Anterior cingulate cortex (tissue), 58 donors: ENCODE measurements at places on chromosomes 6 and 20.

DNA sequence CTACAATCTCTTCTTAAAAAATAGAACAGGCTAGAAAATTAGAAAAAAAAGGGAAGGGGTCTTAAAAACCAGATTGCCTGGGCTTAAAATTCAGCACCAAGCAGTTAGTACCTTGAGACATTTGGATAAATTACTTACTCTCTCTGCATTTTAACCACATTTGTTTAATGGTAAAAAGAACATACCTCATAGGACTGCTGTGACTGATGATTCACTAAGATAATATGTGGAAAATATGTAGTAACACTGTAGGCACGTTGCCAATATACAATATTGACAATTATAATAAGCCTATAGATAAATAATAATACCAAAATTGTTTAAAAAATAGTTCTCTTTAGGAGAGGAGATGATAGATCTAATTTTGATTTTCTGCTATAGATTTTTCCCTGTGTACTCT, 750.4 kb downstream of the TENT5A start:
- no peak for DNase-seq

GRCh38 chr6:4281341-4282293, 146.2 kb upstream of the ECI2 start:
- DNase-seq, result peak; percentile 61

- no peak for DNase-seq
These were observed at the start of gene RSPO3 for GRCh38 chr6:127118298-127119101. TSS of gene RSPO3 (plus strand) at chr6:127118671. CDS start at chr6:127119193, 522 bp downstream.

DNA sequence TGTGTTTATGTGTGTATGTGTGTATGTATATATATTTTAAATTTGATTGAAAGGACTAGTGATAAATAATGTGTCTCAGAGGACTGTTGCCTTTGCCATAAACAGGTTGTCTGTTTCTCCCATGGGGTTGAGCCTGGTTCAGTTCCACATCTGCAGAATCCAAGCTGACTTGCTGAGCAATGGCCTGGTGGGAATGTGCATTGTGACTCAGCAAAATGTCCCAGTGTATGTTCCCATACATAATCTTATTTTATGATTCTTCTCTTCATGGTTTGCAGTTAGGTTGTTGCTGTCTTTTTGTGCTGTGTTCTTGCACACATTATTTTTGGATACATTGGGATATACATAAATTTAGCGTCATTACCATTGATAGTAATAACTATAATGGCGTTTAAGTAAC, 115.6 kb upstream of the SLC24A3 start:
- DNase-seq, result no peak

GRCh38 chr6:115796061-115796460, 264.6 kb downstream of the FRK start:
- DNase-seq, result no peak

DNA sequence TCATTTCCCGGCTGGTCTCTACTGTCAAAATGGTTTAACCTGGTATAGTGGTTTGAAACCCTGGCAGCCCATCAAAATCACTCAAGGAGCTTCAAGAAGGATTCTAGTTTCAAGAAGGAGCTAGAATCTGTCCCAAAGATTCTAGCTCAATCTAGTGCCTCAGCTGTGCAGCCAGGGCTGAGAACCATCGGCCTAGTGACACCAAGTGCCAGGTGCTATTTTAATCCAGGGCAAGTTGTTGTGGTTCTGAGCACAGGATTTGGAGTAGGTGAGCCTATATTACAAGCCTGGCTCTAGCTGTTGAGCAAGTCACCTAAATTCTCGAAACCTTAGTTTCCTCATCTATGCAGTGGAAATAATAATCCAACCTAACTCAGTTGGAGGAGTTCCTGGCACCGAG, 3.7 kb downstream of the MOCS1 start:
- DNase-seq, result no peak

- no peak for DNase-seq
These were observed 43.1 kb upstream of the ZNF337 start for GRCh38 chr20:25739615-25740320.

DNA sequence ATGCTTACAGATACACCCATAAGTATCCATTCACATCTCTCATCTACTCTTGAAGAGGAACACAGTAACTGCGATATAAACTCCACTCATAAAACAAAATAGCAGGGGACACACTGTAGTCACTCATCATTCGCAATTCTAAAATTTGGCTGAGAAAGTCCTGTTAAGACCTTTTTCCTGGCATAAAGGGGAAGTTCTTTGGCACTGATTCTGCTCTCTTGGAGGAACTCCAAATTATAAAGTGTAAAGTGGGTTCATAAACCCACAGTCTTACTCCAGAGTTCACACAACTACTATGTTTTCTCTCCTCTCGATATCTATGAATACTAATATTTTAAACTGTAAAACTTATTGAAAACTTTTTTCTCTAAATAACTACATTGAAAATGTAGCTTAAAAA, 80.6 kb downstream of the ADGB start:
- no peak for DNase-seq

- DNase-seq, result no peak
These were observed 2.0 kb downstream of the ZNF318 start for GRCh38 chr6:43367245-43367984.

DNA sequence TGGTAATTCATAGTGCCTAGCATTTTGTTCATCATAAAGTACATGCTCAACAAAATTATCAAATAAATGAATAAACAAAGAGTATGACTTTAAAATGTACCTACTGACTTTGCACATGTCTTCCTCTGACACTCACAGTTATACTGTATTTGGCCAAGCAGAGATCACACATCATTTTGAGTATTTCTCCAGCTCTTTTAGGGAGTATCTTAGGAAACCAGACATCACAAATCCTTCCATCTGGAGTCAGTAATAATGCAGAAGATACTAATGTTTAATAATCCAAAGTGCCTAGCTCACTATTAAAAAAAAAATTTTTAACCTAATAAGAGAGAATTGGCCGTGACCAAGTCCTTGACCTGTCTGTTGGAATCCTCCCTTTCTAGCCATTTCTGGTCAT, 154.6 kb downstream of the ZNF217 start:
- DNase-seq, result no peak

DNA sequence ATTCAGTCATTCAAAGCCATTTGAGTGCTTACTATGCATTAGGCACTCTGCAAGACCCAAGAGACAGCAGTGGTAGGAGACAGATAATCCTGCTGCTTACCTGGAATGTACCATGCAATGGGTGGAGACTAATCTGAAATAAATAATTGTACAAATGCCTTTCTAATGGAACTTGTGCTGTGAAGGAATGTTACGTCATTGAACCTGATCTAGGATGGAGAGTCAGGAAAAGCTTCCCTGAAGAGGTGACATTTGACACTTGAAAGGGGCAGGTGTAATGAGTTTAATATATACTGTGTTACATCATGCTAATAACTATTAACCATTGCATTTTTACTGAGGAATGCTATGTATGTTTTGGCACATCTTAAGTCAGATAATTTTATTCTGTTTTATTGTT, 491.0 kb upstream of the FLRT3 start:
- no peak for DNase-seq

DNA sequence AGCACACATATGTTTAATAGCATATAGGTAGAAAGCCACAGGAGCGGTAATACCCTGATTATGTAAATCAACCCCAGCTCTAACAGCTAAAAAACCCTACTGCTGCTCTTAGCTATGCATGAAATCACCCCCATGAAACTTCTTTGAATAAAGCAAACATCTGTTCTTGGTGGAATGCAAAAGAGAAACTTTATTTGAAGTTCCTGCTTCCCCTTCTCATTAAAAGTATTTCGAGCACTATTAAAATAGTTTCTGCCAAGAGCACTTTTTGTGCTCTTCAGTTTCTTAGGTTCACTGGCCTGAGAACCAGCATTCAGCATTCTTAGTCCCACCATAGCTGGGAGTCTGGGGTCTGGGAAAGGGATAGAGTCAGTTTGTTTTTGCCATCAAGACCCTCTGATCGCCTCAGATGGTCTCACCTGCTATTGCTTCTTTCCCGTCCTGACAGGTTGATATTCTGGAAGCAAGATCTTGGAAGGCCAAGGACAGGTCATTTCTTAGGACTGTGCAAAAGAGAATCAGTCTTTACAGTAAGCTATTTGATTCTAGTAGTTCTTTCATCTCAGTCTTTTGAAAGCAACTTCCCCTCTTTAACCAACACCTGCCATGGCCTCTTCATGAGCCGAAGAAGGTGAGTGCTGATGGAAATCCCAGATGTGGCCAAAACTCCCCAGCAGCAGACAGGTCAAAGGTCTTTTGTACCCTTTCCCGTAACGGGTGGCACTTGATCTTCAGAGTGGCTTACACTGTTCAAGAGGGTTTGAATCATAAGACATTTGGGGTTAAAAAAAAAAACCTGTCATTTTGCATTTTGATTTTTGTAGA, 76.5 kb upstream of the TMEM170B start:
- DNase-seq, result no peak

DNA sequence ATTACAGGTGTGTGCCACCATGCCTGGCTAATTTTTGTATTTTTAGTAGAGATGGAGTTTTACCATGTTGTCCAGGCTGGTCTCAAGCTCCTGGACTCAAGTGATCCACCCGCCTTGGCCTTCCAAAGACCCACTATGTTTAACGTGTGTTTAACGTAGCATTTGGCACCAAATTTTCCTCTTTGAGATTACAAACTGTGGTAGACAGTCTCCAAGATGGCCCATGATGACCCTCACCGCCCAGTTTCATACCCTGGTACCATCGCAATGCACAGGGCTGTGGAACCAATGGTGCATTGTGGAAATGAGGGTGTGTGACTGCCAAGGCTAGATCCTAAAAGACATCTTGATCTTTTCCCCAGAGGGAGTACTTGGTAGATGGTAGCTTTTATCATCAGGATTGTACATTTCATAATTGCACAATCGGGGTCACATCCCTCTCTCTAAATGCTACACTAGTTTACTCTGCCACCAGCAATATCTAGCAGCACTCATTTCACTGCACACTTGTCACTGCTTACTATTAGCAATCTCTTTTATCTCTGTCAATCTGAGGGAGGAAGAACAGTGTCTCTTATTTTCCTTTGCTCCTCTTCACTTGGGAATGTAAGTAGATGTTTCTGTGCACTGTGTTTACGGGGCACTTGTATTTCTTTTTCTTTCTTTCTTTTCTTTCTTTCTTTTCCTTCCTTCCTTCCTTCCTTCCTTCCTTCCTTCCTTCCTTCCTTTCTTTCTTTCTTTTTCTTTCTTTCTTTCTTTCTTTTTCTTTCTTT, 96.9 kb downstream of the NOL4L start:
- DNase-seq, result no peak

DNA sequence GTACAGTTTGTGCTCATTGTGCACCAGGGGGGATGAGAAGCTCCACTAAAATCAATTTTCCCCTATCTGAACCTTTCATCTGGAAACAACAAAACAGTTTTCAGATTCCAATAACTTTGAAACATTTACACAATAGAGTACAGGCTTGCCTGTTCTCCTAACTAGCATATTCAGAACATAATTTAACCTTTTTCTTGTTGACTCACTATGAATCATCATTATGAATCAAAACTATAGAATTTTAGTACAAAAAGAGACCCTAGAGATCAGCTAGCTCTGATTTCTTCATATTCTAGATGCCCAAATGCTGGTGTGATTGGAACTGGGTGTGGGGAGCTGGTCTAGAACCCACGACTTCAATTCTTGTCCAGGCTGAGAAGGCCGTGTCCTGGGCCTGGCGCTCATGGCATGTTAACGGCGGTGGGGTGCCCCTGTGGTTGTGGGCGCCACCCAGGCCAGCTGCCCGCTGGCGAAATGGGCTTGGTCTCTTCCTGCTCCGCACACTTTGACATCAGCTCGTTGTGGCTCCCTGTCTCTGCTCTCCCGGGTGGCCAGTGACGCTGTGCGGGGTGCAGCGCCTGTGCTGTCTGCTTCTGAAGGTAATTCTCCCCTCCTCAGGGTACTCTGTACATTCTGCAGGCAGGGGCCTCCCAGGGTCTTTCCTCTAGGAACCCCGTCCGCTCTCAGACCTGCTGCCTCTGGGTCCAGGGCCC, 29.9 kb upstream of the AGPAT4 start:
- DNase-seq, result no peak

DNA sequence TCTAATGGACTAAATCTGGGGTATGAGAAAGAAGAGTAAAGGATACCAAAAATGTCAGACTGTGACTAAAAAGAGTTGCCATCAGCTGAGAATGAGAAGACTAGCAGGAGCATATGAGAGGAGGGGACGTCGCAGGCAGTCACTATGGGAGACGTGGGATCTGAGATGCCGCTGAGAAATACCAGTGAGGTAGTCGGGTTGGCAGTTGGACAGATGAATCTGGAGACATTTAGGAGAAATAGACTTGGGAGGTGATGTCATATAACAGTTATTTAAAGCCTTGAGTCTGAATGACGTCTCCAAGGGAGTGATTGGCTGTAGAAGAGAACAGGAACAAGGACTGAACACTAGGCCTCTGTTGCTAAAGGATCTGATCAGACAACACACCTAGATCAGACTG, 51.5 kb upstream of the TRIM26 start:
- no peak for DNase-seq

DNA sequence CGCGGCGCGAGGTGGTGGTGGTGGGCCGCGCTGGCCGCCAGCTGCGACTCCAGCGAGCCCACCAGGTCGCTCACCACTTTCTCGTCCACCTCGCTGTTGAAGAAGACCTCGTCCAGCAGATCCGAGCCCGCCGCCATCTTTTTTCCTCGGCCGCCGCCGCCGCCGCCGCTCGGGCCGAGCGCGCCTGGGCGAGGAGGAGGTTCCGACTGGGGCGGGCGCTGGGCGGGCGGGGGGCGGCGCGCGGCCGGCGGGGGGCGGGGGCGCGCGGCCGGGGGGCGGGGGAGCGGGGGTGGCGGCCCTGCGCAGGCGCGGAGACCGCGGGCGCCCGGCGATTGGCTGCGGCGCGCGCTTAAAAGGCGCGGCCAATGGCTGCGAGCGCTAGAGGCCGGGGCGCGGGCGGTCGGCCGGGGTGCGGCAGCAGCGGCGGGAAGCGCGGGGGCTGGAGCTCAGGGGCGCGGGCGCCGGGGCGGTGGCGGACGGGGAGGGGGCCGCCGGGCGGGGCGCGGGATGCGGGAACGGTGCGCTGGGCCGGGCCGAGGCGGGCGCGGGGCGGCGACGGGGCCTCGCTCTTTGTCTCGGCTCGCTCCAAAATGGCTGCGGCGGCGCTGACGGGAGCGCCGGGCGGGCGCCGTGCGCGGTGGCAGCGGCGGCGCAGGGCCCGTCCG, at the start of gene TAF4:
TSS of gene TAF4 (minus strand) at position 208 of the 665 bp plus-strand sequence. CDS start at position 137, 71 bp downstream.
- DNase-seq, result peak; percentile 69

GRCh38 chr20:20212675-20213096, 155.2 kb upstream of the INSM1 start:
- DNase-seq, result no peak
